NCI-H1092 treated with DMSO at 0.1 percent for 48 hours (cell line): ENCODE measurements at places on chromosomes 1 and 21.

GRCh38 chr1:113255038-113255719 is 135.1 kb upstream of the MAGI3 start:
- peak; percentile 21 for DNase-seq

DNA sequence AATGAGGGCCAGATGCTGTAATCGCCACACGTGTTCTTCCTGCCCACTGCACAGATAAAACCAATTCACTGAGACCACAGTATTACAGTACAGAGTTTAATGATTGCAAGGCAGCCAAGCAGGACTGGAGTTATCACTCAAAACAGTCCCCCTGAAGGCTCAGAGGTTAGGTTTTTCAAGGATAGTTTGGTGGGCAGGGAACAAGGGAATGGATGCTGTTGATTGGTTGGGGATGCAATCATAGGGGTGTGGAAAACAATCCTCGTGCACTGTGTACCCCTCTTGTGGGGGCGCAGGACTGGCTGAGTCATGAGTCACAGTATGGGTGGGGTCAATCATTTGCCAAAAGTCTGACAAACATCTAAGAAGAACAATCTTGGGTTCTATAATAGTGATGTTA is 12.4 kb upstream of the USP1 start:
- DNase-seq: no peak

DNA sequence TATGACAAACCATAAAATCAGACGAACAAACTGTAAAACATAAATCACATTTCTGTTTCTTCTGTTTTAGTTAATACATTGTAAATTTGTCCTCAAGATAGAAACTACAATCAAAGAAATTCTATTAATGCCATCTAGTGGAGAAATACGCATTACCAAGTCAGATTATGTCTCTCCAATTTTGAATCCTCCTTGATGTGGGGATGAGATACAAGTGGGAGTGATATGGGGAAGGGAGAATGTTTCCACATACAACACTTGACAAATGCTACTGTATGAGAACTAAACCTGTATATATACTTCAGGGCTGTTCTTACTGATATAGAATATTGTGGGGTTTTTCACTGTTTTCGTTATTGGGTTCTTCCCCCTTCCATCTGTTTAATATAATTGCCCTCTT is 2.6 kb downstream of the HFM1 start:
- DNase-seq: peak; percentile 41

DNA sequence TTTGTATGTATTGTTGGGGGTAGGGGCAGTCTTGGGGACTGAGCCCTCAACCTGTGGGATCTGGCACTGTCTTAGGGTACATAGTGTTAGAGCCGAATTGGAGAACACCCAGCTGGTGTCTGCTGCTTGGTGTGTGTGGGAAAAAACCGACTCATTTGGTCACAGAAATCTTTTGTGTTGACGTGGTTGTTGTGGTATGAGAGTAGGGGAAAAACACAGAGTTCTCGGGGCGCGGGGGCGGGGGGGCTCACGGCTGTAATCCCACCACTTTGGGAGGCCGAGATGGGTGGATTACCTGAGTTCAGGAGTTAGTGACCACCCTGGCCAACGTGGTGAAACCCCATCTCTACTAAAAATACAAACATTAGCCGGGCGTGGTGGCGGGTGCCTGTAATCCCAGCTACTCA is 15.3 kb upstream of the SRSF10 start:
- DNase-seq: no peak

GRCh38 chr1:203311368-203312301 is 6.3 kb downstream of the BTG2 start:
- no peak for DNase-seq

DNA sequence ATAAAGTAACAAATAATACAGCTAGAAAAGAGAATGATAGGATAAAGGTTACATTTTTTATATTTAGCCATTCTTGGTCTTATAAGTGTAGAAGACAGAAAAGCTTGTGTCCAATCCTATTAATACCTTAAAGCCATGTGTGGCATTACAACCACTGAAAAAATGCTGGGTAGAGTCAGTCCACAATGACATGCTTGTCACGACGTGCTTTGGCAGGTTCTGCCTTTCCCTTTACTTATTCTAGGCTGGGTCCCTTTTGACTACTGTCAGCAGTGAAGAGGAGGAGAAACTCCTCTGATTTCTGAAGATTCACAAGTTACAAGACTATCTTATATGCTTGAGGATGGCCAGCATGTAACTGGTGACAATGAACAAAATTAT is 14.6 kb upstream of the AIM2 start:
- DNase-seq: no peak

DNA sequence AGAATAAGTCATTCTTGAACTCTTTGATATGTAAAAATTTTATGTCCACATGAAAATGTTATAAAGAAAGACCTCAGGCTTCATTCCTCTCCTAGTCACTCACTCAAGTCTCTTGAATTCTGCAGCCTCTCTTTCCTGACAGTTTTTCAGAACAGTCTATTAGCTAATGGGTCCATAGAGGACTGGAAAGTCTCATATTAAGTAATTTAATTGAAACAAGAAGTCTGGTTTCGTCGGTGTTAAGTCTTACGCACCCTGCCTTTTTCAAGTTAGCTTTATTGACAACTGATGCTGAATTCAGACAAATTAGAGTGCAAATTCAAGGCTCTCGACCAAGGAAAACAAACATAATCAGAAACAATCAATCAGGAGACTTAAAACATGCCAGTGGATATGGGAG is 105.8 kb downstream of the GREM2 start:
- DNase-seq: no peak

- DNase-seq: no peak
Observed at GRCh38 chr1:59045636-59046035, 251.3 kb upstream of the FGGY start.

DNA sequence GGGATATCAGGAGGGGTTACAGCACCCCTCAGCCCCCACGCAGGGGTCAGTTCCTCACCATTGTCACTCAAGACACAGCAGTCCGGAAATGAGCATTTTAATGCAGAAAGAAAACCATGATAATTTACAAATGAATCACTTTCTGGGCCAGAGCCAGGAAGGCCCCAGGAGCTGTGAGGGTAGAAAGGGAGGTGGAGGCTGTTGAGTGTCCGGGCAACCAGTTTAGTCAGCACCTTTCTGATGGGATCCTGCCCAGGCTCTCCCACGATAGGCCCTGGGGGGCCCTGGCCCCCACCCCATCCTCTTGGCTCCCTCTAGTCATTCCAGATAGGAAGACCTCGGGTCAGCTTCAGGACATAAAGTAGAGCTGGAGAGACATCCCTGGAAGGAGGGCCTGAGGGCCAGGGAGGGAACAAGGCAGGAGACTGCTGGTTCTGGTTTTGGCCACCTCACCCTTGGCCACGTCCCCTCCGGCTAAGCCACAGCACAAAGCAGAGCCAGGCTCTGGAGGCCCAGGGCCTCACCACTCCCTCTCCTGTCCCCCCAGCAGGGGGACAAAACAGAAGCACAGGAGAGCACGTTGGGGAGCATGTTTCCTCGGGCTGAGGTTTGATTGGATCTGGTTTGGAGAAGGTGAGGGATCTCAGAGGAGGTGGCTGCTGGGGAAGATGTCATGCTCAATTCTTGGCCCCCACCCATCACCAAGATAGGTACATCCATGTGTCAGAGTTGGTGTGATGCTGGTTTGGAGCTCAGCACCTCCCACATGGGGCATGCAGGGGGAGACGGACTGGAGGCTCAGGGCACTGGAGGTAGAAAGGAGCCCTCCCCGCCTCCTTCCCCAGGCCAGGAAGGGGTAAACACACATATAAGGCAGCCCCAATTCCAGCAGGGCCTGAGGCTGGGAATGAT is 20.6 kb downstream of the ETNK2 start:
- peak; percentile 35 for DNase-seq

- DNase-seq: peak; percentile 43
Observed at GRCh38 chr1:7641587-7642417, 129.3 kb upstream of the VAMP3 start.

DNA sequence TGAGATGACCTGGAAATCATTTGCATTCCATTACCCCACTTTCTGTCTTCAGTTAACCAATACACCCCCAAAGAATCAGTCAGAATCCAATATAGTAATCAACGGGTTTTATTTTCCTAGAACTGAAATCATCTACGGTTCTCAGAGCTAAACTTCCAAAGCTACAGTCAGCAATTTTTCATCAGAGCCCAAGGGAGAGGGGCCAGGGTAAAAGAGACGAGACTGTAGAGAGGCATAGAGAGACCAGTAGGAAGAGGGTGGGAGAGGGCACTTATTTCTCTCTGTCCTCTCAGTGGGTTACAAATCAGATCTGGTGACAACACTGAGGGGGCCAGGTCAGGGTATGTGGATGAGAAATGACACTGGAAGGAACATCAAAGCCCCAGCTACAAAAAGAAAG is 1.1 kb upstream of the MRPL24 start:
- no peak for DNase-seq

GRCh38 chr1:236494586-236495466 is 29.0 kb upstream of the LGALS8 start:
- DNase-seq: no peak

GRCh38 chr1:112727716-112728115 is 12.6 kb upstream of the PPM1J start:
- DNase-seq: no peak

DNA sequence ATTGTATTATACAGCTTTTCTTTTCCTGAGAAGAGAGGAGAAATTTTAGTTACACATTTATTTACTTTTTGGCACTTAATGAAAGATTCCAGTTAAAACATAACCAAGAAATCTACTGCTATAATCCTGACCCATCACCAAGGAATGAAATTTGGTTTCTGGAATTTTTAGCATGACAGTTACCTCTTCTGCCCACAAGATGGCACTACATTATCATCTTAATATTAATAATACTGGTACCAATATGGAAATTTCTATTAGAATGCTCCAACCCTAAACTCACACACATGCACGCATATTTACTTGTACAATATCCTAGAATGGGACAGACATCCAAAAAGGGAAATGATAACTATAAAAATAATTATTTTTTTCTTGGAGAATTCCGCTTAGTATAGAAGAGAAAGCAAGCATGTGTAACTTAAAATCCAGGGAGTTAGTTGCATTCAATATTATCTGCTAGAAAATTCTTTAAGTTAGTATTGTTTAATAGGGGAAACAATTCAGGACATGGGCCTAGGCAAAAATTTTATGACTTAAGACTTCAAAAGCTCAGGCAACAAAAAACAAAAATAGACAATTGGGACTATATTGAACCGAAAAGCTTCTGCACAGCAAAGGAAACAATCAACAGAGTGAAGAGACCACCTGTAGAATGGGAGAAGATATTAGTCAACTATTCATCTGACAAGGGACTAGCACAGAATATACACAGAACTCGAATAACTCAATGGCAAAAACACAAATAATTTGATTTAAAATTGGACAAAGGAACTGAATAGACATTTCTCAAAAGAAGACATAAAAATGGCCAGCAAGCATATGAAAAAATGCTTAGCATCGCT is 37.4 kb downstream of the MAP3K21 start:
- peak; percentile 17 for DNase-seq

DNA sequence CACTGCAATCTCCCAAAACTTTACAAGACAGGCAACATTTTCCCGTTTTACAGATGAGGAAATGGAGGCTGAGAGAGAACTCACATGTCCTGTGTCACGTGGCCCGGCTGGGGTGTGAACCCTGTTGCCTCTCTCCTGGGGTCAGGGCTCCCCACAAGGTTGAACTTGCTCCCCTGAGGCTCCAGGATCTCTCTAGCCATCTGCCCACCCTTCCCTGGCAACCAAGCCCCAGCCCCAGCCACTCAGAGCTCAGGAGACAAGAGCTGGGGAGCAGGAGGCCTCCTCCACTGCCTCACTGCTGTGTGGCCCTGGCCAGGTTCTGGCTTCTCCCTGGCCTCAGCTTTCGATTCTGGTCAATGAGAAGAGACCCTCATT is 11.8 kb downstream of the LAPTM5 start:
- no peak for DNase-seq

GRCh38 chr21:35156293-35157278 is 107.5 kb upstream of the RUNX1 start:
- DNase-seq: no peak

- no peak for DNase-seq
Observed at GRCh38 chr1:12565966-12566352, 52.1 kb downstream of the DHRS3 start.

- DNase-seq: no peak
Observed at GRCh38 chr1:187390215-187390818, 561.6 kb downstream of the PLA2G4A start.

DNA sequence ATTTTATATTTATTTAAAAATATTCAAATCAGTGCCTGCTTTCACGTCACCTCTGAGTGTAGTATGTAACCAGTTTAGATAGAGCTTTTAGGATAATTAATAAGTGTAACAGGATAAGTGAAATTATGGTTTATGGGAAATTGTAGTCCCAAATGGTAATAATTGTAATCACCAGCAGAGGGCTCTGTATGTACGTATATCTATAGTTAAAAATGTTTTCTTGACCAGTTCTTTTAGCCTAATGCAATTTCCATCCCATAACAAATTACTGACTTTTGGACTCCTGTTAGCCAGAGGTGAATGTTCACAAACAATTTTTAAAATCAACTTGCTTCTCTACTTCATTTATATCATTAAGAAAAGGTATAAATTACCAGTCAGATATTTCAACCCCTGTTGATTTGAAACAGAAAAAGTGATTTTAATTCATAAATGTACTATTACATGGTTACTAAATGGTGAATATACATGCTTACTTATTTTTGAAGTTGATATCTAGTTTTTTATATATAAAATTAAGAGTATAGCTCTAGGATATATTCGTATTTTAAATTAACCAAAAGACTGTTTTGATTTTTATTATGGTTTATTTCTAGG is 25.3 kb downstream of the SLC30A7 start:
- peak; percentile 52 for DNase-seq

- DNase-seq: peak; percentile 93
Observed at GRCh38 chr1:182143154-182143657, 81.7 kb upstream of the ZNF648 start.

- DNase-seq: peak; percentile 57
Observed at GRCh38 chr1:203597331-203598090, 29.1 kb upstream of the ATP2B4 start.

DNA sequence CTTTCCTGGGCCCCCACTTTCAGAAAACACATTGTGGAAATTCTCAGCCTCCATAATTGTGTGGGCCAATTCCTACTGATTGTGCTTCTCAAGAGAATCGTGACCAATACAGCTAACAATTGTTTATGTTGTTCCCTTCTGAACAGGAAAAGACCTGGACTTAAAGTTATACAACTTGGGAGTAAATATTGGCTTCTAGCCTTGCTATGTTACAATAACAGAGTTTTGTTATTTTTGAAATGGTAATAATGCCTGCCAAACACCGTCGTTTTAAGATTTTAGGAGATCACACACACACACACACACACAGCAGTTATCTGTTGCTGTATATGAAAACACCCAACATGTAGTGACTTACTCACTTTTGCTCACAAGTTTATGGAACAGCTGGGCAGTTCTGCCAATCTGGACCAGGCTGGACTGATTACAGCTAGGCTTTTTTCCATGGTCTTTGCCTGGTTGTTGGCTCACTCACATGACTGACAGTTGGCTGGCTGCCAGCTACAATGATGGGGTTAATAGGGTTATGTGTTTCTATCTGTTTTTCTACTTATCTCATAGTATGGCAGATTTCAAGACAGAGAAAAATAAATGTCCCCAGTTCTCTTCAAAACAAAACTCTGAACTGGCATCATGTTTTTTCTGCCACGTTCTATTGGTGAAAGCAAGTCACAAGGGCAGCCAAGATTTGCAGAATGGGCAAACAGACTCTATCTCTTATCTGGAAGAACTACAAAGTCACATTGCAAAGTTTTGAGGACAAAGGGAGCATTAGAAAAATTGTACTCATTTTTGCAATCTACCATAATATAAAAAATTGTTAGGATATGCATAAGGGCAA is 447.5 kb downstream of the NEGR1 start:
- DNase-seq: no peak
